T-helper 2 cell (primary cell): ENCODE measurements at places on chromosomes 6 and 20.
A peak's percentile ranks its signal among the peaks of the same experiment; 100 is the strongest.

- DNase-seq: no peak
These were observed 65.4 kb upstream of the PHIP start for GRCh38 chr6:79143320-79143898.

DNA sequence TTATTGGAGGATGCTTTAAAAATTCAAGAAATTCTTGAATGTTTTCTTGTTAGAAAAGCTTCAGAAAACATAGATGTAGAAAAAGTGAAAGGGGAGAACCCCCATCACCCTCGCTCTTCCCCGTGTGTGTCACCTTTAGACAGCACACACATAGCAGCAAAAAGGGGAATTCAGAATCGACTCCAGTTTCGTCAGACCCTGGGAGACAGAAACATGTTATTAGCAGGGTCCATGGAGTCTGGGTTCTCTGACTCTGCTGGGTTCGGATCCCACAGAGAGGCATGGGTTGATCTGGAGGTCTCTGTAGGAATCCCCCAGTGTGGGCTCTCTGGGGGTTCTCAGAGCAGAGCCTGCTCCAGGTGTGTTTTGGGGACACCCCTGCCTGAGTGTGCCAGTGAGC lies 43.7 kb downstream of the ARHGAP40 start:
- no peak for DNase-seq

GRCh38 chr6:106959985-106960384 lies 14.5 kb downstream of the CD24 start:
- DNase-seq: no peak

- no peak for DNase-seq
These were observed 91.2 kb downstream of the JARID2 start for GRCh38 chr6:15336900-15337560.

GRCh38 chr6:52286798-52287432 lies 2.4 kb upstream of the MCM3 start:
- DNase-seq: peak; percentile 37

GRCh38 chr6:72704979-72705378 lies 83.1 kb downstream of the KCNQ5 start:
- DNase-seq: no peak

- DNase-seq: no peak
These were observed 110.3 kb upstream of the GGTLC1 start for GRCh38 chr20:24098886-24099285.

DNA sequence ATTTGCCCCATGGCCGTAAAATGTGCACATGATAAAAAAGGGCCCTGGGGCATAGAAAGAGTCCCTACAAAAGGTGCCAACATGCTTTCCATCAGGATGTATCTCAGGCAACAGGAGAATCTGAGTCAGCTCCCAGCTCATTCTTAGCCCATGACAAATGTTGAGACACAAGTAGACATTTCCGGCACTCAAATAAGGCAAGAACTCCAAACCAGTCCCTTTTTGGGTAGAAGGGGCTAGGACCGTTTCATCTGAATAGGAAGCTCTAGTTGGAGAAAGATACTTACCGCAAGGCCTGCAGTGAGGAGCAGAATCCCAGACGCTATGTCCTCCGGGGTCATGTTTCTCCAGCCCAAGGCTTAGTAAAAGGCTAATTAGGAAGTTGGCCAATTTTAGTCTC lies 261.0 kb upstream of the RIN2 start:
- DNase-seq: no peak

DNA sequence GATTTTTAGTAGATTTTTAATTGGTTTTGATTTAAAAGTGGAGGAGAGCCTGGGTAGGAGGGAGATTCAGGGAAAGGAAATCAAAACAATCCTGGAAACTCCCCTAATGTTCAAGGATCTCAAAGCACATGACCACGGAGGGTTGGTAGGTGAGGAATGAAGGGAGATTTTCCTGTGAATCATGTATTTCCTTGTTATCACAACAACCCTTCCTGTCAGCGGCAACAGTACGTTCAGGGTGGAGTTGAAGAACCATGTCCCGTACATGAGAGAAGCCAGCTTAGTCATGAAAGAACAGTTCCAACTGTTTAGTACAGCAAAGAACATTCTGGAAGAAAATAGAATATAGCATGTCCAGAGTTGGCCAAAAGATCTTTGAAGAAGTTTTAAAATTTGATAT lies 79.4 kb upstream of the SCAF8 start:
- DNase-seq: no peak

DNA sequence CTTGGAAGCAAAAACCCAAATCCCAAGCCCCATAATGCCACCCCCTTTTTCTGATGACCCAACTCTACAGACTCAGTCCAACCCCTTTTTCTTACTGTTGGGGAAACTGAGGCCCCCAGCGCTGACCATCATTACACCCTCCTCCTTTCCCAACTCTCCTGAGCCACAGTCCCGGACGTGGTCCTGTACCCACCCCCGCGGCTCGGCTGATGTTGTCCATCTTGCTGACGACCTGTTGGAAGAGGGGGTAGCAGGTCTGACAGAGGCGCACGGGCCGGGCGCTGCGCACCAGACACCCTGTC lies 533 bp downstream of the OSTM1 start:
- DNase-seq: no peak

DNA sequence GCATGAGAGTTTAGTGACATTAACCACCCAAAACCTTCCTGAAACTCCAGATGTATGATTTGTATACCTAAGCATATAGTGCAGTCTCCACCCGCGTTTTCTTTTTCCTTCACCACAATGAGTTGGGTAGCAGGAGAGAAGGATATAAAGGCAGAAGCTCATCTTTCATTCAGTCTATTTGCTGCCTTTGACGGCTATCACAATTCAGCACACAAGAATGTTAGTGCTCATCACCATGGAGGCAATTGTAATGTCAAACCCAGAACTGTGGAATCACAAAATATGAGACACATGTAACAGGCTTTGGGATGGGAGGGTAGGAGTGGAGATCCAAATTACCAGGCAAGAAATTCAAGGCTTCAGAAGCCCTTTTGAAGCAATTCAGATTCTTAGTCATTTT lies 17.6 kb downstream of the ZHX3 start:
- DNase-seq: no peak

- no peak for DNase-seq
These were observed 148.5 kb upstream of the PDE10A start for GRCh38 chr6:165811512-165811911.

DNA sequence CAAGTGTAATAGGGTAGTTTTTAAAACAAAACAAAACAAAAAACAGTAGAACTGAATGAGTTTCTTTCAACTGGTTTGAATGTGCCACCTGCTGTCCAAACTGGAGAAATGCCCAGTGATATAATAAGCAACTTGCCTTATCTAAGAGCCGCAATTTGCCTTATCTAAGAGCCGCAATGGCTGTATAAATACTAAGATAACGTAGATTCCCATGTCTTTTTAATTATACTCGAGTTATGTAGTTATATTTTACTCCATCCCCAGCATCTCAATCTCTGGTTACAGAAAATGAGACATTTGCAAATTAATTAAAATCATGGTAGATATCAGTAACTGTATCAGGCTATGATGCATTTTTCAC lies 67.2 kb downstream of the RPP40 start:
- DNase-seq: no peak

DNA sequence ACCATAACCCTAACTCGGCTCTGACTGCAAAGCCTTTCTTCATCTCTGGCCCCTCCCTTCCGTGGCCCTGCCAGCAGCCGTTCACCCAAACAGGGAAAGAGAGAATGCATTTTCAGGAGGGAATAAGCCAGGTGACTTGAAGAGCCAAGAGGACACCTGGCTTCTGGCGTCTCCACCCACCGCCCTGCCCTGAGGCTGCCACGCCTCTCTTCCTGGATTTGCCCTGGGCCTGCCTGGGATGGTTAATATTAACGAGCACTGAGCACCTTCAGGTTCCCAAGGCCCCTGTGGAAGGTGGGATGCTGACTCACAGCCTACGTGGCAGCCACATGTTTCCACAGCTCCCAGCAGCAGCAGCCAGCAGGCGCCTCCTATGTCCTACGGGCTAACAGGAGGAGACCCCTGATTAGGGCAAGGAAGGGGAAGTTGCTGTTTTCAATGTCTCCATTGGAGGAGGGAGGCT lies 138.0 kb upstream of the RREB1 start:
- no peak for DNase-seq

- DNase-seq: no peak
These were observed 175.0 kb downstream of the CBLN4 start for GRCh38 chr20:55830121-55830827.

- no peak for DNase-seq
These were observed 6.8 kb upstream of the ADTRP start for GRCh38 chr6:11785415-11785773.
